ENCODE measurements at places on chromosomes 7 and 10.

DNA sequence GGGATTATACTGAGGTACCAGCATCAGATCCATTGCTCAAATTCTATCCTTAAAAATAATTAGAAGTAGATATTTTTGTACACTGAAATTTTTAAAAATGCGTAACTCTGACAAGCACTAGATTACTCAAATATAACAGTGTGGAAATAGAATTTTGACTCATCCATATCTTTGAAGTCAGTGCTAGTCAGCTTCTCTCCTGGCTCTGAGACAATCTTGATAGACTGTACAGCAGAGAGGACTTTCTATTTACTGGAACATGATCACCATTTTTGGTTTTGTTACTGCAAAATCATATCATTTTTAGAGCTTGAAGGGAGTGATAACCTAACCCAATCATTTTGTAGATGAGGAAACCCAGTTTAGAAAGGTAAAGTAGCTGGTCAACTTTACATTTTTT is 195.0 kb downstream of the MTERF1 start:
- DNase-seq: no peak

DNA sequence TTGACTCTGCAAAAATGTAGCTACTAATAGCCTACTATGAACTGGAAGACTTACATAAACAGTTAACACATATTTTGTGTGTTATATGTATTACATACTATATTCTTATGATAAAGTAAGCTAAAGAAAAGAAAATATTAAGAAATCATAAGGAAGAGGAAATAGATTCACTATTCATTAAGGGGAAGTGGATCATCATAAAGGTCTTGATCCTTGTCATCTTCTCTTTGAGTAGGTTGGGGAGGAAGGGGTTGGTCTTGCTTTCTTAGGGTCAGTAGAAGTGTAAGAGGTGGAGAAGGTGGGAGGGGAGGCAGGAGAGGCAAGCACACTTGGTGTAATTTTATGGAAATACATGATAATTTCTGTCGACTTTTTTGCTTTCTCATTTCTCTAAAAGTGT is 81.3 kb downstream of the NAMPT start:
- DNase-seq: no peak

DNA sequence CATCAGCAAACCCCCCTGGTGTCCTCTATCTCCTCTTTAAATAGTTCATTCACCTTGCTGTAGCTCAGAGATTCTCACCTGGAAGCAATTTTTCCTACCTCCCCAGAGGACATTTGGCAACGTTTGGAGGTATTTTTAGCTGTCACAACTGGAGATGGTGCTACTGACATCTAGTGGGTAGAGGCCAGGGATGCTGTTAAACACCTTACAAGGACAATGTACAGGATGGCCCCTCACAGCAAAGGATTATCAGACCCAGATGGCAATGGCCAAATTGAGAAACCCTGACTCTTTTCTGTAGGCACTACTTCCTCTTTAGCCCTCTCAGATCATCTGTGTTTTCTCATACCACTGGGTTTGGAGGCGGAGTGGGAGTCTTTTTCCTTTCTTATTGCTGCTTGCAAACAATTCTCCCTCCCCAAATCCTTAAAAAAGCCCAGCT is 13.2 kb upstream of the TRA2A start:
- peak; percentile 46 for DNase-seq

DNA sequence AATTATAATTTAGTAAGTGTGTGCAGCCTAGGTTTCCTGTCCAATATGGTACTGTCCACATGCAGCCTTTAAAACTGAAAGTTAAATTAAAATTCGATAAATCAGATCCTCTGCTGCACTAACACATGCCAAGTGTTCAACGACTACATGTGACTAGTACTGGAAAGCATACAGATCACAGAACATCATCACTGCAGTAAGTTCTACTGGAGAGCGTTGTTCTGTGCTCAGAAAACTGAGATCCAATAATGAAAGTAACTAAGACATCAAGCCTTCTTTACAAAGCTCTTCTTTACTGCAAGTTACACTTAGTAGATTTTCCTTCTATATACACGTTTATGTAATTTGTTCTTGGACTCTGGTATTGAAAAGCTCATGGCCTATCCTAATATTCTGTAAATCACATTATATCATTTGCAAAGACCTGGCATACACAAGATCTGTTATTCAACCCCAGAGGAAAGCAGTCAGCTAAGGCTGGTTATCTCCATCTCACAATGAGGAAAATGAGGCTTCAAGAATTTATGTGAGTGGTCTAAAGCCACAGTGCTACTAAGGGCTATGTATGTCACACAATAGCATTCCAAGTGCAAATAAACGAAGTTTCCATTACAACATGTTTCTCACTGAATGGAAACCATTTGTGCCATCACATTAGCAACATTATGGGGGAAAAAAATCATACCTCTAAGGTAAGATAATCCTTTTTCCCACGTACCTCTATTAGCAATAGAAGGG is 77.6 kb downstream of the VPS41 start:
- no peak for DNase-seq

DNA sequence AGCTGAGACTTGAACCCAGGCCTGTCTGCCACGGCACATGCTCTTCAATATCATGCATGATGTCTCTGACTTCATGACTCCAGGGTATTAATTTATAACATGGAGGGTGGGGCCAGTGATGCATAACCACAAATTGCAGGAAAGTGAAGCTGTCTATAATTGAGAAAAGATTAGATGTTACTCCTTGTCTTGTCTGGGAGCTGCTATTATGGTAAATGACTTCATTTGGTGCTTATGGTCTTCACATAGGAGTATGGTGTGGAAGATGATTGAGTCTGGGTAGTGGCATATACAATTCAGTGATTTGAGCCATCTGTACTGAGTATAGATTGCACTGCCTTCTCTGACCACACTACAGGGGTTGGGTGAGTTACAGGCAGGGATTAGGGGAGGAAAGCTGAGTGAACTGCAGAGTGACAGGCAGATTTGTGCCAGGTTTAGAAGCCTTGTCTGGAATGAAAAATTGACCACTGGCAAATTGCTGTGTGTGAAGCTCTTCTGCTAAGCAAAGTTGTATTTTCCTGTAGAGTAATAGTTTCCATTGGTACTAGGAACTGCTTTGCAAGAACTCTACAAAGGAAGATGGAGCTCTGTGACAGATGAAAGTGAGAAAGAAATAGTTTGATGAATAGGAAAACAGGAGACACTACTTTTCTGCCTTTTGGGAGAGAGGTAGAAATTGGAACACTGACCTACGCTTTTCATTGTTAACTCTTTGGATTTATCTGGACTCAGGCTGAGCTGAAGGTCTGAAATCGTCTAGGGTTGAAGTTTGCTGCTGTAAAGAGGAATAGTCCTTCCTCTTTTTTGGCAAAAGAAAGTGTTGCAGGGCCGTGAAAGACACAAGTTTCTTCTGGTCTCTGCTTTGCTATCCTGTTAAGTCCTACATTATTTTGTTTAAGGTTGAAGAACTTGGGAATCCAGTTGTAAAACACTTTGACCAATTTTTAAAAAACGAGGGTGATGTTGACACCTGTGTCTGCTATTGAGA is 2.7 kb downstream of the SND1 start:
- DNase-seq: no peak

DNA sequence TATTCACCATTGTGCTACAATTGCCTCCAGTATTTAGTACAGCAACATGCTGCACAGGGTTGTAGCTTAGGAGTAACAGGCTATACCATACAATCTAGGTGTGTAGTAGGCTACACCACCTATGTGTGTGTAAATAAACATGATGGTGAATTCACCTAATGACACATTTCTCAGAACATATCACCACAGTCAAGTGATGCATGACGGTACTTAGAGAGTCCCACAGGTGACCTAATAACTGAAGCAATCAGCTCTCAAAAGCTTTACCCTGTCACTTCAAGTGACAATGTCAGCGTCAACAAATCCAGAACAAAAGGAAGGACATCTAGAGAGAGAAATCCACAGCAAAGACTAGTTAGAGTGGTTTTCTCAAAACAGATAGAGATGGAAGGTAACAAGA is 38.8 kb downstream of the CCNJ start:
- DNase-seq: no peak

GRCh38 chr10:58574058-58574457 is 61.4 kb downstream of the BICC1 start:
- no peak for DNase-seq

GRCh38 chr7:116545411-116545993 is 20.7 kb downstream of the CAV1 start:
- DNase-seq: no peak

Measured in NCI-H2081 treated with DMSO at 0.1 percent for 48 hours (cell line).